Stimulated activated CD4-positive, alpha-beta T cell treated with anti-CD3 and anti-CD28 coated beads, Interleukin-1b, Interleukin-23, amount 100 ng/mL, for 48 hours (primary cell): ENCODE measurements at places on chromosomes 13 and 19.
A peak's percentile ranks its signal among the peaks of the same experiment; 100 is the strongest.

DNA sequence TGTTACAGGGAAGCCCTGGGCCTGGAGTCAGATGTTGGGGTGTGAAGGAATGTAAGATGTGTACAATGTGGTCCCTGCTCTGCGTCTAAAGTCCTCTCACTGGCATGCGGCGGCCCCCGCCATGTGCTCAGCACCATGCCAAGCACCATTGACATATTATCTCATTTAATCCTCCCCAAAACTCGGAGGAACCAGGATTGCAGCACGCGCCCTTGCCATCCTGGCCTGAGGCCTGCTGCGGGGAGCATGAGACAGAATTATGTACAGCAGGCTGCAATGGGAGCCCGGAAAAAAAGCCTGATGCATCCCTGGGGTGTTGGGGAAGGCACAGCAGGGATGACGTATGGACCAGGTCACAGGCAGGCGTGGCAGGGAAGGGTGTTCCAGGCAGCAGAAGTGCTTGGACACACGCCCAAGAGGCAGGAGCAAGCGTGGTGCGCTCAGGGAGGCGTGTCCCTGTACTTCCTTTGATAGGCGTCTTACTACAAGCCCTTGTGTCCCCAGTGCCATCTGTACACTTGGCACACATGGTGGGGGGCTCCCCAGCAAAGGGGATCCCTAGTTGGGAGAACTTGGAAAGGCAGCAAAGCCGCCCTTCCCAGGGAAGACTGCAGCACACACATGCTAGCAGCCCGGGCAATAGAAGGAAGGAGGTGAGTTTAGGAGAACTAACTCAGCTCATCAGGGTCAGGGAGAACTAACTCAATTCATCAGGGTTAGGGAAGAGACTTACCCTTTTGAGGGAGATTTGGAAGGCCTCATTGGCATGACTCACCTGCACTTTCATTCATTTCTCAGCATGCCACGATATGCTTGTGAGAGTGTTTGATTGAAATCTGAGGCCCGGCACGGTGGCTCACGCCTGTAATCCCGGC, 3.4 kb downstream of the EVI5L start:
- no peak for DNase-seq

DNA sequence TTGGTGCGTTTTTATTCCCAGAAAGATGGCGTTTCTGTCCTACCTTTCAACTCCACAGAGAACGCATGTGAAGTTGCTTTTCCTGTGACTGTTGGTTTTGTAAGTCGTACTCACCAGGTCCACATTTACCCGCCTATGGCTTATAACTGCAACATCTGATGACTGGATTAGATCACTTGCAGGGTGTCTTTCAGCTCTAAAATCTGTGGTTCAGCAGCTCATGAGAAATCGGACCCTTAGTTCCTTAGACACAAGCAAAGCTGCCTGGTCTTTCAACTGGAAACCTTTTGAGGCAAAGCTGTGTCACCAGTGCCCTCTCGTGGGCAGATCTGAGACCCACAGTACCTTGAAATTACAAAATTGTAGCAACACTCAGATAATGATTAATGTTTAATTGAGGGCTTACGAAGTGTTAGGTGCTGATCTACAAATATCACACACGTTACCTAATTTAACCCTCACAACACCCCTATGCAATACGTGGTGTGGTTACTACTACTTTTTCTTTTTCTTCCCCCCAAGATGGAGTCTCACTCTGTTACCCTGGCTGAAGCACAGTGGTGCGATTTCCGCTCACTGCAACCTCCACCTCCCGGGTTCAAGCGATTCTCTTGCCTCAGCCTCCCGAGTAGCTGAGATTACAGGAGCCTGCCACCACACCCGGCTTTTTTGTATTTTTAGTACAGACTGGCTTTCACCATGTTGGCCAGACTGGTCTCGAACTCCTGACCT, 65.4 kb downstream of the RUBCNL start:
- peak; percentile 78 for DNase-seq

DNA sequence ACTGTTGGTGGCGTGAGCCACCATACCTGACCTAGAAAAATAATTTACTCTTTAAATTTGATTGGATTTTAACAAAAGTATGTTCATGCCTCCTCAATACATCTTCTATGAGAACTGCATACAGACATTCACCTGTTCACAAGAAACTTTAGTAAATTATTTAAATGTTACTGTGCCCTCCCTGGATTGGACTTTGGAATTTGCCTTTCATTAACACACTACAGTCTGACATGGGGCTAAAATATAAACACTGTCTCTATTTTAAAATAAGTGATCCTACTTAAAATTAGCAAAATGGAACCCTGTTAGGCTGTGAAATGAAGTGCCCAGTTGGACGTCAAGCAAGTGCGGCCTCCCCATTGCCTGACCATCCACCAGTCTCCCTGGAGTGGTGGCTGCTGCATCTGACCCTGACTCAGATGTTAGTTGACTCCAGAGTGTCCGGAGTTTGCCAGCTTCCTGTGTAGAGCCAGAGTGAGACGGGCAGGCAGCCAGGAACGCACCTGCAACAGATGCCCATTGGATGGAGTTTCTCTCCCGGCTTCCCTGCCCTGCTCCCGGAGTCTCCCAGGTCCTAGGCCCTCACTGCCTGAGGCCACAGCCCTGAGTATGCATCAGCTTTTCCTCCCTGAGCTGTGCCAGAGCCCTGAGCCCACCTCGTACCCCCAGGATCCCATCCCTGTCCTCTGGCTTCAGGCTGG, 45.9 kb upstream of the ATP11A start:
- no peak for DNase-seq

- DNase-seq = no peak
Observed at GRCh38 chr13:113041293-113041690, 64.3 kb upstream of the F7 start.

DNA sequence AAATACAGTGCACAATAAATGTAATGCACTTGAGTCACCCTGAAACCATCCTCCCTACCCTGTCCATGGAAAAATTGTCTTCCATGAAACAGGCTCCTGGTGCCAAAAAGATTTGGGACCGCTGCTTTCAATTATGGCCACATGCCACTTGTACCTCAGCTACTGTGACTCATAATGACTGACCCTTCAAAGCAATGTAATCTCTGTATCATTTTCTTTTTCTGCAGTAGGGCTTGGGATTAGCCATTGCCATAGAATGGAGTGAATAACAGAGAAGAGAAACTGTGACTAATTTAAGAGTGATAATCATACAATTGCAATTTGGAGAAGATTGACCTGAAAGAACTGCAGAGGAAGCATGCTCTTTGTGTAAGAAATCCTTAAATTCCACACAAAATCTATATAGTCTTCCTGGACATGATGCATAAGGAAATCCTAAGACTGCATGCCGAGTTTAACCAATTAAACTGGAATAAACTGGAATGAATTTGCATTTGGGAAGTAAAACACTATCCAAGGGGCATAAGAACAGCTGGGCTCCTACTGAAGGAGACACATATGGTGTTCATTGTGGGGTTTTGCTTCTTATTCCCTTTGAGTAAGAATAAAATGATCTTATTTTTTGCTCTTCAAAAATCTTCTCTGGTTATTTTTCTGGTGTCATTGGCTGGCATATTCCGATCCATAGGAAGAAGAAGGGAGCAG, 59.5 kb upstream of the SLC7A1 start:
- no peak for DNase-seq

- DNase-seq = no peak
Observed at GRCh38 chr19:32870981-32871451, 1.4 kb upstream of the SLC7A9 start.

GRCh38 chr13:99361197-99361596, 54.0 kb upstream of the GPR183 start:
- no peak for DNase-seq

DNA sequence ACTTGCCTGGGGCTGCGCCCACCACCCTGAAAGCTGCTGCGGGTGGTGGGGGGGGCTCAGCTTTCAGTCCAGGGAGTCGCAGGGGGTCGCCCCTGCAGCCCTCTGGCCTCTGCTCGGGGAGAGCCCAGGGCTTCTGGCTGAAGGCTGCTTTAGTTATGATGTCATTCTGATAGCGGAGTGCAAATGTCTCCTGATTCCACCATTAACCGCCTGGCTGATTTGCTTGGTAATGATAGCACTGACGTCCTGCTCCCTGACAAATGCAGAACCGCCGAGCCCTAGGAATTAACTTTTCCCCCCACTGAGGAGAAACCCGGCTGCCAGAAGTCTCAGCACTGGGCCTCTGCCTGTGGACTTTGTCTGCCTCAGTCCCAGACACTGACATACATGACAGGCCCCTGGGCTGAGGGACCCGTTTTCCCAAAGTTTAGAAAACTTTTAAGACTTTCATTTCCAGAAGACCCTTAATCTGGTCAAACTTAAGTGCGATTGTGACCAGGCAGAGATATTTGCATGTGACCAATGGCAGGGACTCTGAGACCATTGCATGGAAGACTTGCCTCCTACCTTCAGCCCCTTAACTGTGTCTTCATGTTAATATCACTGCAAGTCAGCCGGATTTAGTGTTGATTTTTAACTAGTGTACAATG, 142.5 kb upstream of the ZNF536 start:
- no peak for DNase-seq

DNA sequence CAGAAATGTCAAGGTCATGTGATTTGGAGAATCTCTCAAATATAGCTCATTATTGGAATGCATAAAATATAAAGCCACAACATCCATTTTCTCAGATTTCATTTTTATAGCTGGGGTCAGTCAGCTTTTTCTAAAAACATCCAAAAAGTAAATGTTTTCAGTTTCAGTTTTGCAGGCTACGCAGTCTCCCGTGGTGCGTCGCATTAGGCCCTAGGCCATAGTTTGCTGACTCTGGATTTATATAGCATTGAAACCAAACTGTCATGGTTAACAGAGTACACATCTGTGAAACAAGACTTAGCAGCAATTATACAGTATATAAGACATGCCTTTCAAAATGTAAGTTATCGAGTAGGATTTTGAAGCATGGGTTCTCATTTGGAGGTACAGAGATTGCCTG, 140.0 kb downstream of the IRS2 start:
- no peak for DNase-seq

DNA sequence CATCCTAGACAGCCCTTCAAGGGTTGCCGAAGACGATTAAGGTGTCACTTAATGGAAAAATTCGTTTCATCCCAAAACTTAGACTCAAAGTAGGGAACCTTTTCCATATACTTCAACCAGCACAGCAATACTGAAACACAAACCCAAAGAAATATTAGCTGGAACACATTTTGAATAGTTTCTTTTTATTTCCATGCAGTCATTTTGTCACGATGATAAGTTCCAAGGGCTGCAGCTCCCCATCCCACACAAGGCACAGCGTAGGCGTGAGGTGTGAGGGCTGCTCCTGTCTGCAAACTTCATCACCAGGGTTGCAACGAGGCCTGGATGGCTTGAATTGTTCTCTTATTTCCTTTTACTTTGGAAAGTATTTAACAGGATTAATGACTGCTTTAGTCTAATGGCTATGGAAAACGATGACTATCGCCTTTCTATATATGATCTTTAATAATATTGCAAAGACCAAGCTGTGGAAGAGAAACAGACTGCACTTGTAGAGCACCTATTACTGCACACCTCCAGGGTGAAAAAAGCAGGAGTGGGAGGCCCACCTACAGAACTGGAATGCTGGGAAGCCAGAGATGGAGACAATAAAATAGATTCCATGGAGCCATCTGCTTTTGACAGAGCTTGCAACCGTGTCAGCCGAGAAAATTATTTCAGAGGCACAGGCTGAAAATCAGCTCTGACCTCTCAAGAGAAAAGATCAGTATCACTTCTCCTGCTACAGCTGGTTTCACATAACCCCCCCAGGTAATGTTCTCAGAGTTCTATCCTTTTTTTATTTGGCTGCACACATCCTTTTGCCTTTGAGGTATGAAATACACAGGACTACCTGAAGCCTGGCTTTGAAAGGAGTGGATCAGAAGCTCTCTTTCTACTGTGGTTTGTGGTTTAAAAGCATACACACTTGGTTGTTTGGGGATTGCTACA, 274.5 kb upstream of the NBEA start:
- DNase-seq = no peak

GRCh38 chr19:4090356-4091220, 23.9 kb upstream of the ZBTB7A start:
- DNase-seq = no peak

GRCh38 chr13:67841071-67841470, 610.9 kb upstream of the PCDH9 start:
- DNase-seq = no peak

- no peak for DNase-seq
Observed at GRCh38 chr13:21322327-21322965, 136.7 kb downstream of the ZDHHC20 start.

DNA sequence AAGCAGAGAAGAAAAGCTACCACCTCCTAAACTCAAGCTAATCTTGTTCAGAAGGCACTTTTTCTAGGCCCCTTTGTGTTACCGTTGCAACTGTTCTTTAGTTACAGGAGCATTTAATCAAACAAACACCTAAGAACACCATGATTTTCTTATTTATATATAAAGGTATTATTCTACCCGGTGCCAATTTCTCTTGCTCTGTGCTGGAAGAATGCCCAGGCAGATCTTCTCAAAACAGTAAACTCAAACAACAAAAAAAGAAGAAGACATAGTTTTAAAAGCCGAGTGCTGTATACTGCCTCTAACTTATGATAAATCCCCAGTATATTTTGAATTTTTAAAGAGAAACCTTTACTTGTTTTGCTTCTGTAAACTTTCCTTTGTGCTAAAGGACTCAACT, 20.4 kb downstream of the SLC7A1 start:
- no peak for DNase-seq
